RWPE2 (cell line): ENCODE measurements at places on chromosomes 6 and 20.

GRCh38 chr20:57990396-57990987, 238.0 kb downstream of the ANKRD60 start:
- DNase-seq, result no peak

- DNase-seq, result no peak
Measured at GRCh38 chr20:40816039-40816352, 127.0 kb upstream of the MAFB start.

GRCh38 chr20:32764005-32764960, 2.1 kb downstream of the DNMT3B start:
- no peak for DNase-seq

GRCh38 chr20:63937596-63937995, 18.6 kb downstream of the UCKL1 start:
- DNase-seq, result no peak

DNA sequence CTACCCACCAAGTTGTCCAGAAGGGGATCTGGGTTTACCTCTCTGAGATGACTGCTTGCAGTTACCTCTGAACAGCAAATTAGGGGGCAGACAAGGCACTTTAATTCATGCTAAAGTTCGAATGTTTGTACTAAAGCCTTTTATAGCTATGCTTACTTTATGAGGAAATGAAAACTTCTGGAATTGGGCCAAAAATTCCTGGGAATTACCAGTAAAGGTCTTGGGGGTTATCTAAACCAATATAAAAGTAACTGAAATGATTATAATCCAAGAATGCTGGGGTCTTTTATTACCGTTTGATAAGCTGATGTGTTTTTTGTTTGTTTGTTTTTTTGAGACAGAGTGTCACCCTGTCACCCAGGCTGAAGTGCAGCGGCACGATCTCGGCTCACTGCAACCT, 7.9 kb upstream of the LZTS3 start:
- DNase-seq, result no peak

DNA sequence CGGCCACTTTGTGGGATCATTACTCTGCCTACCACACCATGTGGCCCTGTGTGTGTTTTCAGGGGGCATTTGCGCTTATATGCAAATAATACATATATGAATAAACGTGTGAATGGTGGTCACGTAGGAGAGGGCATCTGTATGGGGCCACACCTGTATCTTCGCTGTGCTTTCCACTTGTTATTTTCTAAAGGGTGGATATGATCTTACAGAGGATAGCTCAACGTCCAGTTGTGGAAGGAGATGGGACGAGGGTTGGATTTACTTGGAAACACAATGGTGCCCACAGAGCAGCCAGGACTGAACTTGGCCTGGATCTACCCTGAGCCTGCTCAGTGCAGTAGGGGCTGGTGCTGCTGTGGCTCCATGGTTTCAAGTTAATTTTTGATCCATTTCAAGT, 93.3 kb downstream of the YTHDF1 start:
- peak; percentile 54 for DNase-seq

- DNase-seq, result peak; percentile 95
Measured at GRCh38 chr6:17865243-17865642, 122.2 kb downstream of the KIF13A start.

DNA sequence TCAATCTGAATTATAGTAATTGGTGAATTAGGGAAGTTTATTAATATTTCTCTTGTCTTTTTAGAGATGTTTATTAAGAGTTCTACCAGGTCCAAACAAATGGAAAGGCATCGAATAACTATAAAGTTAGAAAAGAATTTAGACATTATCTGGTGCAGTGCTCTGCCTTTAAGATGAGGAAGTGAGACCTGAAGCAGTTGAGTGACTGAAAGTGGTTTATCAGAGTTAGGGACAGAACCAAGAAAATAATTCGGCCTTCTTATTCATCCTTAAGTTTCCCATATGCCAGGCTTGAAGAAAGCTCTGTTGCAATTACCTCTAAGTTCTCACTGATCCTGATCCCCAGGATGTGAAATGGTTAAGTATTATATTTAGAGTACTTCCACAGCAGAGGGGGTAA, 94.2 kb upstream of the FLRT3 start:
- no peak for DNase-seq

- no peak for DNase-seq
Measured at GRCh38 chr6:10441655-10442009, 26.8 kb upstream of the TFAP2A start.

- no peak for DNase-seq
Measured at GRCh38 chr6:154485815-154486214, 24.7 kb downstream of the CNKSR3 start.

DNA sequence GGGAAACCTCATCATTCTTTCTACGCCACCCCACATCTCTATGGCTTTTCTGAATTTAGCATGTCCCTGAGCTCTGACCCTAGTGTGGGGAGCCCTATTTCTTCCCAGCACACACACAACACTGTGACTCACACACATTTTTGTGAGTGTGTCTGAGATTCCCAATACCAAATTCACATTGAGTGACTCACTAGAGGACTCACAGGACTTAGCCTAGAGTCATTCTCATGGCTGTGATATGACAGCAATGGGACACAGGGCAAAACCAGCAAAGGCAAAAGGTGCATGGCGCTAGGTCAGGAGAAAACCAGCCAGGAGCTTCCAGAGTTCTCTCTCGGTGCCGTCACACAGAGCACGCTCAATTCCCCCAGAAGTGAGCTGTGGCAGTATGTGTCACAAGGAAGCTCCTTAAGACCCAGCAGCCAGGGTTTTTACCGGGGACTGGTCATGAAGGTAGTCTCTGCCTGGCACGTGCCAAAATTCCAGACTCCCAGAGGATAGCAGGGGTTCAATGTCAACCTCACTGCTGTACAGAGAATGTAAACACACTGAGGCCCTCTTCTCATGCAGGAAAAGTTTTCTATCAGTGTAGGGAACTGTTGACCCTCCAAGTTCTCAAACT, 6.2 kb downstream of the CSTL1 start:
- no peak for DNase-seq

- peak; percentile 83 for DNase-seq
Measured at GRCh38 chr6:166997768-166998255, 1.4 kb upstream of the CEP43 start.

DNA sequence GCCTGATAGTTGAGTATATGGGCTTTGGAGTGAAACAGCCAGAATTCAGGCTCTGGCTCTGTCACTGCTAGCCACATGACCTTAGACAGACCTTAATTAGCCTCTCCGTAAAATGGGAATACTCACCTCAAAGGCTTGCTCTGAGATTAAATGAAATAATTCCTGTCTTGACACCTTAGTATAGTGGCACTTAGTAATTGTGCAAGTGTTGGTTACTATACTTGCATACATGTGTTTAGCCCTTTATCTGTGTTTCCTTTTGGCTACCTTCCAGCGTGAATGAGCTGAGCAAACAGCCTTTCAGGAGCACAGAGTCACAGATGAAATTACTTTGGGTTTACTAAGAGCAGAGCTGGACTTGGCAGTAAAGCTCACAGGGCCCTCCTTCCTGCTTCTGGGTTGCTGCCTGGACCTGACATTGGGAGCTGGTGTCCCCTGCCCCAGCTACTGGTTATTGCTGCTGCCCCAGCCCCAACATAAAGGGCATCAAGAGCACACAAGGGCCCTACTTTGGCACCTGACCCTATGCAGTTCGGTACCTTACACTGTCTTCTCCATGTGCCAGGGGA, 32.8 kb downstream of the CD164 start:
- no peak for DNase-seq

GRCh38 chr20:62155428-62156253, 12.1 kb downstream of the SS18L1 start:
- peak; percentile 95 for DNase-seq

DNA sequence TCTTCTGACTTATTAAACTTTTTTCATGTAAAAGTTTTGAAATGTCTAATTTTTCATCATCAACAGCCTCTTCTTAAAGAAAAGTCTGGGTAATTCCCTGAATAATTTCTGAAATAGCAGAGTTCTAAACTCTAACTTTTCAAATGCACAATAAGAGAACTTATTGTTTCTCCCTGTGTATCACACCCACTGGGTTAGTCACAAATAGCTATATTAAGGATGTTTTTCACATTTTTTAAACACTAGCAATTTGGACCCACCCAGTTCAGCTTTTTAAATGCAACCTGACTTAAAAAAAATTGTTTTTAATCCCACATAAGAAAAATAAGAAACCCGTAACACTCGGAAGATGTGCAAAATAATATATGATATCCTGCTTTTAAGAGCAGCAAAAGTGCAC, 61.4 kb upstream of the UTRN start:
- DNase-seq, result no peak

DNA sequence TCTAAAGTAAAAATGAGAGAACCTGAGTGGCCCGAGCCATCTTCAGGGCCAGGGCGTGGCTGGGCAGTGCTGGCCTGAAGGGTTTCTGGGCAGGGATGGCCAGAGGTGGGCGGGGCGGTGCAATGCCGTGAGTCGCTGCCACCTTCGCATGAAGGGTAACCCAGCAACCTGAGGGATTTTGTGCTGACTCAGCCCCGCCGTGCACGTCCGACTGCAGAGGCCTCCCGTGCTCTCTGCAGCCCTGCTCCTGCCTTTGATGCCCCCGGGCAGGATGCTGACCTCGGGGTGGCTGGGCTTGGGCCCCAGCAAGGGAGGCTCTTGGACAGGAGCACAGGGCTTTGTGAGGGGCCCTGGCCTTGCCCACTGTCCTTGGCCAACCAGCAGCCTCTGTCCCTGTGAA, 81.7 kb upstream of the GATA5 start:
- DNase-seq, result no peak

DNA sequence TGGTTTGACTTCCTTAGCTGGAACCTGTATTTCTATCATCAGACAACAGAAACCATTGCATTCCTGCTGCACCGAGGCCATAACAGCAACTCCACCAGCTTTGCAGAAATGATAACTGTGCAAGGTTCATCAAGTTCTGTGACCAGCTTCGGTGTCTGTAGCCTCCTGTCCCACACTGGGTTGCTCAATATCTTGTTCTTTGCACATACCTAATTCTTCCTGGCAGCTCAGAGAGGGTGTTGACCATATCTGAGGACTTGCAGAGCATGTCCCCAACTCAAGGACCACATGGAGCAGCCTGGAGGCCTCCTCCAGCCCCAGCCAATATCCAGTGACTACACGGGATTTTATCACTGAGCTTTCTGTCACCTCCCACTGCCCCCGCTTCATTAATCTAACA, 59.3 kb upstream of the SCAF8 start:
- no peak for DNase-seq

GRCh38 chr20:21174516-21175239, 48.8 kb downstream of the KIZ start:
- DNase-seq, result no peak

DNA sequence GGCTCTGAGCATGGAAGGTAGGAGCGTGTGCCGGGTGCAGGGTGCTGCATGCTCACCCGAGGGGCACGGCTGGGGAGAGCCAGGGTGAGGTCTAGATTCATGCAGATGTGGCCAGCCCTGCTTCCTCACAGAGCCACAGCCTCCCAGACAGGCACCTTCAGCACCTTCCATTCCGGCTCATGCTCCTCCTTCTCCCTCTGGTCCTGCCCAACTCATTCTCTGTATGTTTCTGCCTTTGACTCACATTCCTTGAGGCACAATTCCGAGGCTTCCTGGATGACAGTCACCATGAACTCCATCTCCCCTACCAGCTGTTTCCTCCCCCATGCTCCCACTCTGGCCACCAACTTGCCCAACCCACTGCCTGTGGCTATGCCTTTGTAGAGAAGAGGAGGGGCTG, 35.4 kb downstream of the DACT2 start:
- no peak for DNase-seq

- no peak for DNase-seq
Measured at GRCh38 chr6:118187568-118188164, 280.6 kb downstream of the SLC35F1 start.

- no peak for DNase-seq
Measured at GRCh38 chr6:119312875-119313338, 36.7 kb downstream of the MAN1A1 start.

DNA sequence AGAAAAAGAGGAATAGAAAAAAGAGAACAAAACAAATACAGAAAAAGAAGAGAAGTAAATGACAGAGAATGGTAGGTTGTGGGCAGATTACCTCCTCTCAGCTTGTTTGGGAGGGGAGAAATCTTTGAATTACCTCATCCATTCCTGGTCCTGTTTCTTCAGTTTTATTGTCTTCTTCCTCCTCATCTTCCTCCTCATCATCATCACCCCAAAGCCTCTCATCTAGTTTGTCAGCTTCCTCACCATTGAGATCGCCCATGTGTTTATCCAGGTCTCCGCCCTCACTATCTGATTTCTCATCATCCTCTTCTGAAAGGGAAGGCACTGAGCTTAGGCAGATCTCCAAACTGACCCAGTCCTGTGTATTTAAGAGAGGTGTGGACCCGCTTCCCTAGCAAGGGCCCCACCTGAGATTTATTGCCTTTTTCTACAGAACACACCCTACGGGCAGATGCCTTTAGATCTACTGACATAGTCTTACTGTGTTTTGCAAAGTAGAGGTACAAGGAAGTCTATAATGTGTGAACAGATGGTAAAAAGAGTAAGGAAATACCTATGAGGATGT, 24.2 kb upstream of the LYRM2 start:
- DNase-seq, result no peak

GRCh38 chr6:41706876-41707564, 28.4 kb downstream of the TFEB start:
- DNase-seq, result no peak

GRCh38 chr6:110183292-110183885, 3.2 kb downstream of the CDC40 start:
- DNase-seq, result no peak

- DNase-seq, result no peak
Measured at GRCh38 chr20:4916971-4917881, 84.1 kb downstream of the SLC23A2 start.

DNA sequence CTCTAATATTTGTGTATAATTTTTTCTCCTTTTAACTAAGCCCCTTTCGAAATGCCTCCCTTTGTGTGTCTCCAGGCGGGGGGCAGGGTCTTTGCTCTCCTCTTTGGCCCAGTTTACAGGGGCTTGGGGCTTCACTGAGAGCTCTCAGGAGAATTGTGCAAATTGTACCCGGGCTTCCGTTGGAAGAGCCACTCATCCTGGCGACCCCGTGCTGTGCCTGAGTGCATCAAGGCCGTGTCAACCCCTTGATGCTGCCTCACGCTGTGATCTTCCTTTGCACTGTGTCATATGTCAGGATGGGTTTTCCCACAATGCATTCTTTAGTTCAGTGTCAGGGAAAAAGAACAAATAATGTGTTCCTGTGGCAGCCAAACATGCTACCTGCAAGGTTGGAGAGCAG, 118.0 kb upstream of the POU3F2 start:
- no peak for DNase-seq

- DNase-seq, result no peak
Measured at GRCh38 chr6:167056370-167056769, 57.2 kb downstream of the CEP43 start.

DNA sequence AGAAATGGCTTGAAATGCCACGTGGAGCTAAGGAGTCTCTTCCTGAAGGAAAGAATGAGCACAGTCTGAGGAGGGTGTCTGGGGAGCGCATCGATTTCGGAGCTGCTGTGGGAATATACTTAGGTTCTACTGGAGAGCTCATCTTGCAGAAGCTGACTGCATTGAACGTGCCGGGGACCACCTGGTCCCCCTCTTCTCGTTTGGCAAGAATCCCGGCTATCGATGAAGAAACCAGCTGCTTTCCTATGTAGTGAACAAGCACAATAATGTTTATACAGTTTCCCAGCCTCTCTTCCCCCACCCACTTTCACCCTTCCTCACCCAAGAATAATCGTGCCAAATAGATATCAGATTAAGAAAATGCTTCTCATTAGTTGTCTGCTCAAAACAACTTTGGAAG, 242.5 kb downstream of the PACRG start:
- no peak for DNase-seq
